ENCODE measurements at places on chromosomes 2 and 18.

DNA sequence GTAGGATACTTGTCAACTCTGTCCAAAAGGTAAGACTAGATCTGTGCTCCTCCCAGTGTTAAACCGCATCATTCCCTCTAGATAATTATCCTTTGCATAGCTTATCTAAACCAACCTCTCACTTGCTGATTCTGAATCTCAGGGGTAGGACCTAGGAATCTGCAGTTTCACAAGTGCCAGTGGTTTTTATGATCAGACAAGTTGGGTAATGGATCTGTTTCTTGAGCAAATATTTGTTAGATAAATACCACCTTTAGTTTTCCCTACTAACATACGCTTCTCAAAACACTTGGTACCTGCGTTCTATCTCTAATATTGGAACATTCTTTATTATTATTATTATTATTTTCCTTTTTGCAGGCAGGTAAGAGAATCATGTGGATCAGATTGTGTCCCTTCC, 439.9 kb downstream of the PTPRM start:
- H3K27me3 ChIP-seq: peaks cover 2% of the 10 kb centered on the region
- H3K4me1 ChIP-seq: peaks cover 27% of the 10 kb centered on the region
- H3K4me3 ChIP-seq: no peak overlapping the region
- no peak overlapping the region for H3K27ac ChIP-seq
- no peak for DNase-seq

DNA sequence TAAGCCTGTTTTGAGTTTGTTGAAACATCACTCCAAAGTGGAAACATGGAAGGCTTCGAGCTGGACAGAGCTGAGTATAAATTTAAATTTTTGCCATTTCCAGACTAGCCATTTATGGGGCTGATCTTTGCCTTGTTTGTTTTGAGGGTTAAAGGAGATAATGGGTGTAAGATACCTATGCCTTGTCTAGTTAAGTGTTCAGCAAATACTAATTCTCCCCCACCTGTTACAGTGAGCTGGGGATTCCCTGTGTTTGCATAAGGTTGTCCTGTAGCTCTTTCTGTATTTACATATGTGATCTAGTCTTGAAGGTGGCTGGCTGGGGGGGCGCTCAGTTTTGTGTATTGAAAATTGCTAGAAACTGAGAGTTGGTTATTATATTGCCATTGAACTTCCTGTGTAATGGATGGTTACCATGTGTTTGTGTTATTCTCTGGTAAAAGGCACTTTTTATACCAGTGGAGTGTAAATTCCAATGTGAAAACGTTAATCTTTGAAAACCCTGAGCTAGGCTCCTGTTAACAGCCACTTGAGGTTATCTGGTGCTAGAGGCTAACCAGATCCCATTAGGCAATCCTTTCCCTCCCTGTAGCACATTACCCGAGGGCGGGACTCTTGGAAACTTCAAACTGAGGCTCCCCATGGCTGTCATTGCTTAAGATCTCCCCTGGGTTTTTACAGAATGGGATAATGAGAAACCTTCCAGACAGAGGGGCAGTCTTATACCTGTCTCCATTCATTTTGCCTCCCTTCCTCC, 26.7 kb downstream of the TANC1 start:
- H3K27ac ChIP-seq: no peak overlapping the region
- H3K36me3 ChIP-seq: no peaks in the 10 kb centered on the region
- DNase-seq: no peak
- H3K4me3 ChIP-seq: no peak overlapping the region

GRCh38 chr2:3294069-3294468, 83.5 kb downstream of the EIPR1 start:
- no peak overlapping the region for H3K27ac ChIP-seq
- DNase-seq: no peak
- peaks cover 19% of the 10 kb centered on the region for H3K4me1 ChIP-seq
- H3K4me3 ChIP-seq: no peak overlapping the region
- peaks cover 6% of the 10 kb centered on the region for H3K36me3 ChIP-seq
- H3K27me3 ChIP-seq: no peaks in the 10 kb centered on the region

DNA sequence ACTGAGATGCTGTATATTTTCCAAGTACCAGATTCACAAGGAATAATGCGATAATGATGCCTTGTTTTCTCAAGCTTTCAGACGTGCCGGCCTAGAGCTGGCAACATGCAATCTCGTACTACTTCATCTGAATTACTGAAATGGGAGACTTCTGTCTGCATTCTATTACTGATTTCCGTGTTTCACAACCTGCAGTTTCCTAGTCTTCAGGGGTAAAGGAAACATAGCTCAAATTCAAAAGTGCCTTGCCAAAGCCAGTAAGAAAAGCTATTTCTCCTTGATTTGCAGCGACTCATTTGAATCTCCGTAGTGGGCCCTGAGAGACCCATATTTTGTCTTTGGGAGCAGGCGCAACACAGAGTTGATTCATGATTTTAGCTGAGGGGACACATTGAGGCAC, 289.0 kb downstream of the CNTNAP5 start:
- no peak for DNase-seq
- no peaks in the 10 kb centered on the region for H3K36me3 ChIP-seq
- no peaks in the 10 kb centered on the region for H3K4me1 ChIP-seq
- H3K4me3 ChIP-seq: no peak overlapping the region
- H3K27me3 ChIP-seq: no peaks in the 10 kb centered on the region

- H3K4me3 ChIP-seq: no peak overlapping the region
- H3K4me1 ChIP-seq: no peaks in the 10 kb centered on the region
- no peak for DNase-seq
- no peaks in the 10 kb centered on the region for H3K36me3 ChIP-seq
Observed at GRCh38 chr2:122805346-122805745, 1049.9 kb downstream of the TSN start.

DNA sequence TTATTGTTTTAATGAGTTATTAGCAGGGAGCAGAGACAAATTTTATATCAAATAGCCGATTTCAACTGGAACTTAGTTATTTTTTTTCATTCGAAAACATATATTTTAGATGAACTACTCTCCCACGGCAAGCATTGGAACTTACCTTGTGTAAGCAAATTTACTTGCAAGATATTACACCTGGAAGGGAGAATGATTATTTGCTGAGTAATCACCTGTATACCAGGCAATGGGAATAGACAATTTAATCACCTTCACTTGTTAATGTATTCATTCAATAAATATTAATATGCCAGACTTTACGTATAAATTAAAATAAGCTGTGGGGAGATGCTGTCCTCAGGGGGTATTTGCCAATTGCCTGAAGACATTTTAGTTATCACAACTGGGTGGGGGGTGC, 1069.9 kb upstream of the CHAC2 start:
- H3K4me1 ChIP-seq: no peaks in the 10 kb centered on the region
- H3K4me3 ChIP-seq: no peak overlapping the region
- no peak for DNase-seq
- no peaks in the 10 kb centered on the region for H3K36me3 ChIP-seq

- peaks cover 11% of the 10 kb centered on the region for H3K4me1 ChIP-seq
- H3K27me3 ChIP-seq: no peaks in the 10 kb centered on the region
- H3K36me3 ChIP-seq: peaks cover 5% of the 10 kb centered on the region
- no peak overlapping the region for H3K4me3 ChIP-seq
- H3K27ac ChIP-seq: no peak overlapping the region
Observed at GRCh38 chr2:168584911-168585310, 128.8 kb downstream of the CERS6 start.
